ENCODE measurements at places on chromosomes 12 and 14.

DNA sequence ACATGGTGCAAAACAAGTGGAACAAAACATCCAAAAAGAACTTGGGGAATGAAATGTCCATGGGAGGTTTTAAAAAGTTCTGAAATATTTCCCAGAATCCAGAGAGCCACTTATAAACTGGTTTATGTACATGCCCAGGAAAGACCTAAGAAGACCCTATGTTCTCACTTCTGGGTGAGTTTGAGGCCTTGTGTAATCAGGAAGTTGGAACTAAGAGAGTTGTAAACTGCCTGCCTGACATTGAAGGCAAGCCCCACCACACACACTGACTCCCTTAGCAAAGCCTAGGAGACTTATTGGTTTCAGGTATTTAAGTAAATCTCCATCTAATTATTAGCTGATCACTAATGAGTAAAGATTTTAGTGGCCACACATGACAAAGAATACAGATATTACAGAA lies 142.5 kb downstream of the LRIG3 start:
- DNase-seq, result no peak

DNA sequence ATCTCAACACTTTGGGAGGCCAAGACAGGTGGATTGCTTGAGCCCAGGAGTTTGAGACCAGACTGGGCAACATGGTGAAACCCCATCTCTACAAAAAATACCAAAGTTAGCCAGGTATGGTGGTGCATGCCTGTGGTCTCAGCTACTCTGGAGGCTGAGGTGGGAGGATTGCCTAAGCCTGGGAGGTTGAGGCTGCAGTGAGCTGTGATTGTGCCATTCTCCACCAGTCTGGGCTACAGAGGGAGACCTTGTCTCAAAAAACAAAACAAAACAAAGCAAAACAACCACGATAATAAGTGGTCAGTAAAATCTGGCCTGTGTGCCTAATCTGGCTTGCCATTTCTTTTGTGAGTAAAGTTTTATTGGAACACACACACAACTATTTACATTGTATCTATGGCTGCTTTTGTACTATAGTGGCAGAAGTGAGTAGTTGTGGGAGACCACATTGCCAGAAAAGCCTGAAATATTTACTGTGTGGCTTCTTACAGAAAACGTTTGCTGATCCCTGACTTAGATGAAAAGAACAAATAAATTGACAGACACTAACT lies 19.4 kb upstream of the KLRG1 start:
- DNase-seq, result no peak

- DNase-seq, result no peak
Observed at GRCh38 chr12:114858388-114859146, 174.6 kb upstream of the TBX3 start.

- DNase-seq, result no peak
Observed at GRCh38 chr14:30921305-30921704, 46.9 kb downstream of the COCH start.

- no peak for DNase-seq
Observed at GRCh38 chr12:87274594-87275245, 754.5 kb downstream of the C12orf50 start.

GRCh38 chr14:51093371-51094281 lies 1.3 kb downstream of the TRIM9 start:
- DNase-seq, result no peak

GRCh38 chr12:4030929-4031702 lies 157.9 kb upstream of the PARP11 start:
- DNase-seq, result peak; percentile 94

- DNase-seq, result no peak
Observed at GRCh38 chr14:68246786-68247105, 427.2 kb downstream of the RAD51B start.

DNA sequence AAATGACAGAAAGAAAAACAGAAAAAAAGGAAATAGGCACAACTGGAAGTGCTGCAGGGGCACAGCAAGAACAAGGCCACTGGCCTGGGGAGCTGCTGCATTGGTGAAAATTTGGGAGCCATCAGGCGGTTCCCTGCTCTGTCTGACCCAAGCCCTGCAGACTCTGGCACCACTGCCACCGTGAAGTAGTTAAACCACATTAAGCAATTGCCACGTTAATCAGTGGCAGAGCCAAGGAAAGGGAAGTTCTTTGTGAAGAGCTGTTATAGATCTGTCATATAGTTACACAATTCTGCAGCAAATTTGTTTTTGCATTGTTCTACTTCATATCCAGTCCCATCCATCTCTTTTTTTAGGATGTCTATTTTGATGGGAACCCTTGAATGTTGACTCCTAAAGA lies 915.3 kb downstream of the FSCB start:
- no peak for DNase-seq

GRCh38 chr12:4665236-4665635 lies 16.3 kb downstream of the NDUFA9 start:
- DNase-seq, result no peak

GRCh38 chr14:93939304-93940229 lies 12.4 kb downstream of the FAM181A start:
- DNase-seq, result no peak

DNA sequence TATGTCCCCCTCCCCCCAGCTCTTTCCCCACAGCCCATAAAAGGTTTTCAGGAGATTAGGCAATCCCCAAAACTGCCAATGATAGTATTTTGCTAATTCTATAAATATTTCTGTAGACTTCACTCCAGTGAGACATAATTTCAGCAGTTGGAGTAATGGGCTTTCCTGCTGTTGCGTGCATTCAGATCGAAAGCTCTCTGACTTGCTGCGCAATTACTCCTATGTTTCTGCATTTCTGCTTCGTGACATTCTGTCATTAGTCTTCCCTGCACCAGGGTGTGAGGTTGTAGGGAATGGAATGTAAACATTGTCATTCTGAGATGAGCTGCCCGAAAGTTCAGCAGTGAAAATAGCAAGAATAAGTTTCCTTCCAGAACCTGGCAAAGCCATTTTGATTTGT lies 58.2 kb downstream of the SAMD4A start:
- DNase-seq, result no peak

- no peak for DNase-seq
Observed at GRCh38 chr14:59187802-59188460, 536 bp upstream of the DAAM1 start.

GRCh38 chr14:87076146-87076545 lies 916.8 kb downstream of the GALC start:
- DNase-seq, result no peak

GRCh38 chr14:23430723-23431085 lies 4.8 kb downstream of the MYH7 start:
- no peak for DNase-seq

DNA sequence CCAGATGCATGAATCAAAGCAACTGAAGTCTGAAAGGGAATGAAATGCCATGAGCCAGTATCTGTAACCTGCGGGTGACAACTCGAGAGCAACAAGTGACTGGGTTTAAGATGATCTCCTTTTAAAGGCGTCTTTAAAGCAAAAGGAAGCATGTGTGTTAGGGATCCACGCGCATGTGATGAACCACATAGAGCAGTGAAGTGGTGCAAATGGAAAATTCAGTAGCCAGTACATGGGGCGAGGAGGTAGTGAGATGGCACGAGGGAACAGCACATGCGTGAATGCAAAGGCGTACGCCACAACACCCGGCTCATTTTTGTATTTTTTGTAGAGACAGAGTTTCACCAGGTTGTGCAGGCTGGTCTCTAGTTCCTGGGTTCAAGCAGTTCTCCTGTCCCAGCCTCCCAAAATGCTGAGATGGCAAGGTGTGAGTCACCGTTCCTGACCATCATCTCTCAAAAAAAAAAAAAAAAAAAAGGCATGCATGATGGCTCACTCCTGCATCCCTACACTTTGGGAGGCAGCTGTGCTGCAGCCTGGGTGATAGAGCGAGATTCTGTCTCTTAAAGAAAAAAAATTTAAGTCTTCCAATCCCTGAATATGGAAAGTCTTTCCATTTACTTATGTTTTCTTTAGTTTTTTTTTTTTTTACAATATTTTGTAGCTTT lies 24.6 kb upstream of the BCL7A start:
- DNase-seq, result no peak

DNA sequence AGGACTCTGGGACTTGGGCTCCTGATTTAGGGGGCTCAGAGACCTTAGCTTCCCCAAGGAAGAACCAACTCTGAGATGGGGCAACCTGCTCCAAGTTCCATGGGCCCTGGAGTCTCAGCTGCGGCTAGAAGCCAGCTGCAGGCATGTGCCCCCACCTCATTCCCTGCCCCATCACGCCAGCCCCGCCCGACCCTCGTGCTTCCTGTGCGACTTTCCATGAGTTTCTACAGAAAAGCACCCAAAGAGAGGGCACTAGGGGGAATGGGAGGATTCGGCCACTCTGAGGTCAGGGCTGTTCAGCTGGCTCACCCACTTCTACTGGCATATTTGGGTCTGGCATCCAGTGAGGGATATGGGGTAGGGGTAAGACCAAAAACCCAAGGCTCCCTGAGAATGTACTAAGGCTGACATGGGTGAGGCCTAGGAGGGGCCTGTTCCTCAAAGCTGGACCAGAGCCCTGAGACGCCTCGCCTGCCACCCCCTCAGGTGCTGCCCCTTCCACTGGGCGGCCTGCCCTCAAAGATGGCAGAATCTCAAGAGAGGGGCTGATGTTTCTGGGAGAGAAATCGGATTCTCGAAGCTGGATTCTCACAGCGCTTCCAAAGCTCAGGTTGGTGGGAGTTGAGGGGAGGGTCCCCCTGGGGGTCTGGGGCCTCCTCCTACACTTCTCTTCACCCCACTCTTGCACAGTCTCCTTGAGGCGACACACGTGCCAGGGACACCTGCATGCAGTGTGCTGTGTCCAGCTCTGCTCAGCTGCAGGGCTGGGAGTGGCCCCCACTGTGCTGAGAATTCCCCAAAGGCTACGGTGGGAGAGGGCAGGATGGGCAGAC lies 22.1 kb downstream of the FAIM2 start:
- DNase-seq, result no peak

- DNase-seq, result no peak
Observed at GRCh38 chr12:16946704-16947103, 340.7 kb upstream of the LMO3 start.

- no peak for DNase-seq
Observed at GRCh38 chr12:64875186-64875585, 50.7 kb downstream of the TBC1D30 start.

GRCh38 chr12:34345801-34346200 lies 323.5 kb downstream of the ALG10 start:
- DNase-seq, result no peak

DNA sequence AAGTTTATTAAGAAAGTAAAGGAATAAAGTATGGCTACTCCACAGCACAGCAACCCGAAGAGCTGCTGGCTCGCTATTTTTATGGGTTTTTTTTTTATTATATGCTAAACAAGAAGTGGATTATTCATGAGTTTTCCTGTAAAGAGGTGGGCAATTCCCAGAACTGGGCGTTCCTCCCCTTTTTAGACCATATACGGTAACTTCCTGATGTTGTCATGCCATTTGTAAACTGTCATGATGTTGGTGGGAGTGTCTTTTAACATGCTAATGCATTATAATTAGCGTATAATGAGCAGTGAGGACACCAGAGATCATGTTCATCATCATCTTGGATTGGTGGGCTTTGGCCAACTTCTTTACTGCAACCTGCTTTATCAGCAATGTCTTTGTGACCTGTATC lies 372.5 kb downstream of the ZFP36L1 start:
- no peak for DNase-seq

DNA sequence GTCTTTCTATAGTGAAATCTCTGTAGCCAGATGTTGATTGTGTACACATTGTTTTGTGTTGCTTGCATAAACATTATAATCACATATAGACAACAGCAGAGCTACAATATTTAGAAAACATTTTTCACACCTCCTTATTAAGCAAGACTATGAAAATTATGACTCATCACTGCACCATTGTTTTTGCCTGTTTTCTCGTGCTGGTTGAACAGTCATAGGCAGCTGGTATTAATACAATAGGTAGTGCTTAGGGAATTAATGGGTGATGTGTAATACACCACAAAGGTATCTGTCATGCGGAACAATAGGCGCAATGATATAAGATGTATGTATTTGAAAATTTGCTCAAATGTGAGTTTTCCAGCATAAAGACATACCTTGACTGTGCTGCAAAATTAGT lies 449.3 kb downstream of the FOXG1 start:
- DNase-seq, result no peak

GRCh38 chr14:96790706-96791105 lies 6.5 kb upstream of the VRK1 start:
- DNase-seq, result no peak

DNA sequence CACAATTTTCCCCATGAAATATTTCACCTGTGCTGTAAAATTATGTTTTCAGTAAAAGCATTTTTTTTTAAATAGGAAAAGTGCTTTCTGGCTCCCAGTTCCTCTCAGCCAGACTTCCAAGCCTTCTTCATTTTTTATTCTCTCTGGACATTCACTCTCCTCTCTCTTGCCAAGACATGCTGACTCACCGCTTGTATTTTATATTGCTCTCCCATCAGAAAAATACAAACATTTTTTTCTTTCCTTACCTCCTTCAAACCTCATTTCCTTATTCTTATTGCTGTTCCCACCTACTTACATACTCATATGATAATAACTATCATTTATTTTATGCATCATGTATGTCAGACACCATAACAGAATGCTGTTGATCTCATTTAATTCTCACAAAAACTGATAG lies 37.7 kb upstream of the ZNF641 start:
- DNase-seq, result no peak

DNA sequence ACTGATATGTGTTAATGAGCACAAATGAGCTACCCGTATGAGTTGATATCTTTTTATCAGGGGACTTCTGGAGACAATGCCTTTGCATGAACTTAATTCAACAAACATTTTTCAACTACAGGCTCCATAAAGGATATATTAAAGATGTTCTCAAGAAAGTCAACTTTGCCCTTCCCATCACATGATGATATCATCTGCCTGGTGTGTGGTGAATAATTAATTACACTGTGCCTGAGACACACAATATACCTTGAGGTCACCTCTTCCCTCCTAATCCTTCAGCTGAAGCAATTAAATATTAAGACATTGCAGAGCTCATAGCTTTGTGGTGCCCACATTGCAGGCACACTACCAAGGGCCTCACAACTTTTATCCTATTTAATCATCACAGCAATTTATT lies 22.3 kb upstream of the NTF3 start:
- DNase-seq, result no peak

- DNase-seq, result no peak
Observed at GRCh38 chr12:32949815-32950214, 53.2 kb upstream of the PKP2 start.

DNA sequence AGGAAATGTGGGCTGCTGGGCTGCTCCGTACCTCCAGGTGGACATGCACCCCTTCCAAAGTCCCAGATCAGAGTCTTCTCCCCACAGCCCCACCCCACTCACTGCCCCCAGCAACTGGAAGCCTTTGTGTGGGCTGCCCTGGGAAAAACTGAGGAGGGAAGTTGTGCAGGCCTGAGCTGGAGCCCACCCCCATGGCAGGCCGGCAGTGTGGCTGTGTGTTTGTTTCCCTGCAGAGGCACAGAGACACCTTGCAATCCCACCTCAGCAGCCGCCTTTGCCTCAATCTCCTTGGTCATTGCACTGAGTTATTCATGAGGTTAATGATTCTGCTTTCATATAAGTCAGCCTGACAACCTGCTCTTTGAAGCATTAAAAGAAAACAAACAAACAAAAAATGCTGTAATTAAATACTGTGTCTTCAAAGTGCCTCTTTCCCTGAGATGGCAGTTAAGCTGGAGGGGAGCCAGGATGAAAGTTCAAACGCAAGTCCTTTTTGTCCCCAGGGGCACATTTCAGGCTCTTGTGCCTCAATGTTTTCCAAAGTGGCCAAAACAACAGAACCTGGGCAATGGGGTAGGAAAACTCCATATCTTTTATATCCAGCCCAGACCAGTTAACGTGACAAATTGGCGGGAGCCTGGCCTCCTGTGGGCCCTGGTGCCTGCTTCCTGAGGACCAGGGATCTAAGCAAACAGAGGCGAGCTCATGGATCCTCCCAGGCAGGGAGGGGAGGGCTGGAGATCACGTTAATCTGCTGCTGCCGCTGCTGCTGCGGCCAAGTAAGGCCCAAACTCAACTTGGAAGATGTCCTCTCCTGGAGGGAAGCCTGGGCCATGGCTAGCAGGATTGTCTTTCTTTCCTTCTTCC lies 51.9 kb upstream of the TSPAN11 start:
- DNase-seq, result no peak

All from astrocyte of the cerebellum (primary cell).